ENCODE measurements at places on chromosomes 11 and 22.

DNA sequence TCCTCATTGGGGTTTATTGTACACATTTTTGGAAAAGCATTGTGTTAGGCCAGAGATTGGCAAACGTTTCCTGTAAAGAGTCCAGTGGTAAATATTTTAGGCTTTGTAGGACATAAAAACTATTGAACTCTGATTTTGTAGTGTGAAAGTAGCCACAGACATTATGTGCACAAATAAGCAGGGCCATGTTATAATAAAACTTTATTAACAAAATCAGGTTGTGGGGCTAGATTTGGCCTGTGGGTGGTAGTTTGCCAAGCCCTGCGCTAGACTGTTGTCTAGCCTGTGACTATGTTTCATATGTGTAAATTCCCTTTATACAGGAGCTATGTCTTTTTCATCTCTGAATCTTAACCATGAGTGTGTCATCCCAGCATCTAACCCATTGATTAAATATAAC is 104.1 kb downstream of the FBXO7 start:
- DNase-seq, result no peak

DNA sequence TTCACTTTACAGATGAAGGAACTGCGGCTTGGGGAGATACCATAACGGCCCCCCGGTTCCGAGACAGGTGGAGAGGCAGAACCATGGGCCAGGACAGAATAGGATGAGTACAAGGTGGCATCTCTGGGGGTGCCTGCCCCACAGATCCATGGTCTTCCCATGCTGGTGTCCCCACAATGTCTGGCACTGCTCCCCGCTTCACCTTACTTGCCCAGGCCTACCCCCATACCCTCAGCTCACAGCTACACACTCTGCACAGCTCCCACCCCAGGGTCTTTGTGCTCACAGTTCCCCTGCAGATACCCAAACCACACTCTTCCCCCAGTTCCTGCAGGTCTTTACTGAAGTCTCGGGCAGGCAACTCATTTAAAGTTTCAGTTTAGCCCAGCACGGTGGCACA is 11.4 kb upstream of the DGCR8 start:
- no peak for DNase-seq

- no peak for DNase-seq
Observed at GRCh38 chr11:42234451-42234951, 775.0 kb upstream of the LRRC4C start.

GRCh38 chr11:26584818-26585217 is 12.8 kb upstream of the MUC15 start:
- DNase-seq, result no peak

GRCh38 chr22:42581762-42582716 is 28.3 kb downstream of the SERHL2 start:
- no peak for DNase-seq
